ENCODE measurements at places on chromosomes 1 and 21.

DNA sequence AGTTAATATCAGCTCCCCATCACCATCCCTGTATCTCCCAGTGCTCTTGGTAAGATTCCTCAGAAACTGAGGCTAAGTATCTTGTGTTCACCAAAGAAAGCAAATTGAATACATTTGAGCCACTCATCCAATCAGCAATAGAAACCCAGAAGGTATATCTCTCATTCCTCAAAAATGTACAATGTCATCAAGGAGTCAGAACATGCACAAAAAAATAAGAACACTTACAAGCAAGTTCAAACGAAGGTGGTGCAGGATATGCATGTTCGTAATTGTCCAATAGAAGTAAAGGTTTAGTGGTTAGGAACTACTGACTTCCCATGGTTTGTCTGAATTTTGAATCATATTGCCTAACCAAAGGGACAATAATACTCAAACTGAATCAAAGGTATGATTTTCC, 24.3 kb downstream of the RXRG start:
- DNase-seq = no peak

DNA sequence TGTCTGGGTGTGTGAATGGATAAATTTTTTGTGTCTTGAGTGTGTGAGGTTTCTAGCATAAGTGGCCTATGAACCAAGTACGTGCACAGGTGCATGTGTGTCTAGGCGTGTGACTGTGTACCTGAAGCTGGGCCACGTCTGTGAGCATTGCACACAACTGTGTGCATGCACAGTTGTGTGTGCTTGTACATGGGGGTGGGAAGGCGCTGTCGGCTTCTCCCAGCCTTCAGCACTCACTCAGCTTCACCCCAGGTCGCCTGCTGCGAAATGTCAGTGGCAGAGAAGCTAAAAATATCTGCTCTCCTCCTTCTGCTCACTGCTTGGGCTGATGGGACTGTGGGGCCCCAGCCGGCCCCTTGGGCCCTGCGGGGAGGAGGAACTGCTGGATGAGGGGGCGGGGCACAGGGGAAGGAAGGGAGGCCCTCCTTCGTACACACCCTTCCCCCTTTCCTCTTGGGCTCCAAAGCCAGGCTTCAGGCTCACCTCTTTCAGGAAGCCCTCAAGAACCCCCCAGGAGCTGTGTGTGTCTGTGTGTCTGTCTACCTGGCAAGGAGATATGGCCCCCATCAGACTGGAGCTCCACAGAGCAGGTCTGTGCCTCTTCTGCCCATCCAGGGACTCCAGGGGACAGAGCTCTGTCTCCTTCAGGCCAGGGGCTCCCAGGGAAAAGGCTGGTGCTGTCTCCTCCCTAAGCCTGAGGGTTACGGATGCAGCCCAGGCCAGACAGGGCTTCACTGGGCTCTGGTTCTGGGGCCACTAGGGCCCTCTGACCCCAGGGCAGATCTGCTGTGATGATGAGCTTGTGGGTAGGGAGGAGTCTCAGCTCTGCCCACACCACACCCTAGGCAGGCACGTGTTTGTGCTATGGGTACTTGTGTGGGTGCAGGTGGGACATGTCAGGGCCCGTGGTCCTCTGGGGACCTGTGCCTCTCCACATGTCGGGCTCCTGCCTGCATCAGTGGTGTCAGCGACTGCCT, 35.6 kb upstream of the WASF2 start:
- DNase-seq = no peak

DNA sequence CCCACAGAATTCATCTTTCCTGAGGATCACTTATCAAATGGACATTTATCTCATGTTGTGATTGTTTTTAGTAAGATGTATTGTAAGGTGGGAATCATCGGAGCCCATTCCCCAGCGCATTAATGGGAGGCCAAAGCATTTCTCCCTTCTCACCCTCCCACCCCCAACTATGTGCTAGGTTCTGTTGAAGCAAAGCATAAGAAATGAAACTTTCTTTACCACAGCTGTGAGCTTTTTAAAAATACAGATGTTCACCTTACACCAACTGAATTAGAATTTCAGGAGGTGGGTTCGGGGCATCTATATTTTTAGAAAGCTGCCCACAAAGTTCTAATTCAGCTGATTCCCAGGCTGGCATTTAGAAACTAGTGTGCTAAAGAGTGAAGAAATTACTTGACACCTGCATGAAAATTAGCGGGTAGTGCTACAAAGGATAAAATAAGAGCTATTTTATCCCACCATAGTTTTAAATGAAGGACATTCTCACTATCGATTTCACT, 26.3 kb downstream of the UAP1 start:
- DNase-seq = no peak

- no peak for DNase-seq
Observed at GRCh38 chr1:59298710-59299346, 1.9 kb downstream of the FGGY start.

DNA sequence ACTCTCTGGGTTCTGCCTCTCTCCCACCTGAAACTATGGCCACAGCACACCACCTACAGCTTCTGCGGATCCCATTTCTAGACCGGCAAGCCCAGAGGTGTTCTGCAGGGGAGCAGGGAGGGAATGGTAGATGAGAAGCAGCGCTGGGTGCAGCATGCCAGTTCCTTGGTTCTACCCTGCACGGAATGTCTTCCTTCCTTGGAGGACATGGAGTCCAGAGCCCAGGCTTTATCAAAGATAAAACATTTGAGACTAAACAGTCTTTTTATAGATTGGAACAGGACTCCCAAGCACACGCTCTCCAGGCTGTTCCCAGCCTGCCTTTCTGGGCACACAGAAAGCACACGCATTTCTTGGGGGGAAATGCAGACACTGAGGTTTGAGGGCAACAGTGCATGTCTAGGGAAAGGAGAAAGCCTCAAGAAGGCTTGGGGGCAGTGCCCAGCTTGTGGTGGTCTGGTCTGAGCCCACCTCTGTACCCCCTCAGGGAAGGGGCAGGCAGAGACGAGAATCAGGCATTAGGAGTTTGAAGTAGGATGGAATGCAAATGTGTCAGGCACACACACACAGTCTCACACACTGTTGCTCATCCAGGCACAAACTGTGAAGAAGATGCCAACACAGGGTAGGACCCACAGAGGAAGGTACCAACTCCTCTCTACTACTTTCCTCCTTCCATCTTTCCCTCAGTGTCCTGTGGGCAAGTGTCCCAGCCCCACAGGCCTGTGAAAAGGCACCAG, 29.7 kb downstream of the LGR6 start:
- DNase-seq = no peak

GRCh38 chr1:233505130-233505529, 108.8 kb upstream of the KCNK1 start:
- no peak for DNase-seq

DNA sequence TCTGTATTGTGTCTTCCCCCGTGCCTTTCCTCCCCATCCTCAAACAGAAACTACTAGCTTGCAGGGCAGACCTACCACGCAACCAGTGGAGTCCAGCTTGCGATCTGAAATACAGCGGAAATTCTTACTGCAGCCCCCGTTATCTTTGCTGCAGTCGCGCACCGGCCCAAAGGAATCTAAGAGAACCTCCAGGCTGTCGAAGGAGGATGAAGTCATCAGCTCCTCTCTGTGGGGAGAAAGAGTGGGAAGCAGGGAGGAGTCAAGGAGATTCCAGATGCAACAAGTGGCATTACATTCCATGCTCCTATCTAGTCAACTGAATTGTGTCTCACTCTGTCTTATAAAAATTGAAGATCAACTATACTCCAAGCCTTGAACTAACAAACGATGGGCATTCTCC, 206.9 kb downstream of the ASTN1 start:
- no peak for DNase-seq

- no peak for DNase-seq
Observed at GRCh38 chr1:84086189-84086588, 57.9 kb upstream of the PRKACB start.

DNA sequence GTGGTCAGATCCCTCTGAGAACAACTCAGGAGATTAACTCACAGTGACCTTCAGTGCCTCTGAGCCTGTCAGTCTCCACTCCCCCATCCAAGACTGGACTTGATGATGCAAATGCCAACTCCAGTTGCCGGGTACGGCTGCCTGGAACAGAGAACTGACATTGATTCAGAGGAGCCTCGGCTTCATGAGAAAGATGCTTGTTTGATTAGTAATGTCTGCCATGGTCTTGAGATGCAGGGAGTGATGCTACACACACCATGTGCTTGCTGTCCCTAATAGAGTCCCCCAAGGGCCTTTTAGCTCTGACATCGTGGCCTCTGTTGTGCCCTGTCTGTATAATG, 51.8 kb upstream of the LRP8 start:
- no peak for DNase-seq

- DNase-seq = no peak
Observed at GRCh38 chr1:53409695-53410094, 49.5 kb upstream of the DMRTB1 start.

- no peak for DNase-seq
Observed at GRCh38 chr1:41455479-41456332, 28.8 kb downstream of the EDN2 start.

DNA sequence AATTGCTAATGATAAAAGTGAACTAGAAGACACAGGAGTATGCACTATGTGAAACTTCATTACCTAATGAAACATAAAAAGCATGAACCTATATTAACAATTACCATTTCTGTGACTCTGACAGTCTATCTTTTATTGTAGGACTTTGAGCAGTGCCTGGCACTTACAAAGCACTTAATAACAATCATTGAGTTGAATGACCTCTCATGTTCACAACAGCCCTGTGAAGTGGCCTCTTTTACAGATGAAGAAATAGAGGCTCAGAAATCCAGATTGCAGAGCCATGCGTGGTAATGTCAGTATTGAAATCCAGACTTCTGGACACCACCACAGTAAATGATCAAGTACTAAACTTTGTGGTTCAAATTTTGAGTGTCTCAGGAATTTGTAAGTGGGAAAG, 326.4 kb downstream of the NTNG1 start:
- DNase-seq = no peak

GRCh38 chr1:58780836-58781452, 2.9 kb downstream of the JUN start:
- no peak for DNase-seq

GRCh38 chr21:43923391-43923790, 58.4 kb downstream of the AGPAT3 start:
- DNase-seq = no peak

DNA sequence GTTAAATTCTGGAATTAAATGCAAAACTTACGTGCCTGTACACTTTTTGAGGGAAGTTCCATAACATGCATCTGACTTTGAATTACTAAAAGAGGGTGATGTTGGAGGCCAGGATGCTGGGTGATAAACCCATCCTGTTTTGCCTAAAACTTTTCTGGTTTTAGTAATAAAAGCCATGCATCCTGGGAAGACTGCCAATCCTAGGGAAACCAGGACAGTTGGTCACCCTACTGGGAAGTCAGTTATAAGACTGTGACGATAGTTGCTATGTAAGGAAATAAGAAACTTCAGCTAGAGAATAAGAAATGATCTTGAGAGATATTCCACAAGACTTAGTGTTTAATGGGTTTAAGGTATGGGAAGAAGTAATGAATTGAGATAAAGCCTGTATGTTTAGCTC, 336.6 kb upstream of the LYPLAL1 start:
- no peak for DNase-seq

GRCh38 chr1:153633754-153634665, at the start of gene CHTOP:
Gene CHTOP, plus strand, starts transcription at chr1:153634066. Its CDS starts 2,523 bp downstream, at chr1:153636589.
- peak; percentile 90 for DNase-seq

DNA sequence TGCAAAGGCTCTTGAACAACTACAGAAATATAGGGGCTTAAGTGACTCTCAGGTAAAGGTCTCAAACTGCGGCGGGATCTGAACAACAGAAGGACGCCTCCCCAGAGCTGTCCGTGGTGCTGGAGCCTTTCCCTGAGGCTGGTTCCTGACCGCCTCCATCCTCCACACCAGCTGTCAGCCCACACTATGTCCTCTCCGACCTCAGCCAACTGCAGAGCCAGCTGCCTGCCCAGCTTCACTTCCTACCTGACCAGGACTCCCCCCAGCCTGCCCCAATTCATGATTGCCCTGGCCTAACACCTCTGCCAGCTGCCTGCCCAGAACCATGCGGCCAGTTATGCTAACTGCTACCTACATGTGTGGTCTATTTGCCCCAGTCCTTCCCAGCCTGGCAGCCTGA, 63.6 kb upstream of the ZC3H12A start:
- no peak for DNase-seq

GRCh38 chr1:193940176-193940575, 753.8 kb upstream of the B3GALT2 start:
- DNase-seq = no peak

- no peak for DNase-seq
Observed at GRCh38 chr1:161185732-161186311, 8.5 kb upstream of the B4GALT3 start.

GRCh38 chr1:95384567-95384966, 150.6 kb downstream of the RWDD3 start:
- no peak for DNase-seq

DNA sequence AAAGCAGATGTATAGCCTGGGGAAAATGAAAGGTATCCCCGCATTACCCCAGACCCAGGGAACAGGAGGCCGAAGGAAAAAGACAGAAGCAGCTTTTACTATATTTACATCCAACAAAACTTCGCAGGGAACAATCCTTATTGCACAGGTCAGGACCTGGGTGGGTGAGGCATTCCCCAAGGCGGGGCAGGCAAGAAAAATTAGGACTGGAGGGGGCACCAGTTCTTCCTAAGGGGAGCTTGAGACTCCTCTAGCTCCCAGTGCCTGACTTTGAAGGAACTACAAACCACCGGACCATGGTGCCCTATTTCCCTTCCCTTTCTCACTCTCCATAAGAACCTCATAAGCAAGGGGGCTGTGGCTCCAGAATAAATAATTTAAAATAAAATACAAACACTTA, 6.7 kb upstream of the GATAD2B start:
- DNase-seq = no peak

GRCh38 chr21:24628536-24628935, 978.7 kb downstream of the MRPL39 start:
- no peak for DNase-seq

- DNase-seq = no peak
Observed at GRCh38 chr1:2249559-2249906, 21.4 kb downstream of the SKI start.

GRCh38 chr1:42950116-42950481, 8.6 kb downstream of the SLC2A1 start:
- DNase-seq = no peak

- no peak for DNase-seq
Observed at GRCh38 chr1:235295902-235296350, 32.1 kb downstream of the ARID4B start.

Measured in 8988T (cell line).